Lower lobe of right lung (tissue), 2 donors: ENCODE measurements at places on chromosomes 3 and 15.
A peak's percentile ranks its signal among the peaks of the same experiment; 100 is the strongest.

DNA sequence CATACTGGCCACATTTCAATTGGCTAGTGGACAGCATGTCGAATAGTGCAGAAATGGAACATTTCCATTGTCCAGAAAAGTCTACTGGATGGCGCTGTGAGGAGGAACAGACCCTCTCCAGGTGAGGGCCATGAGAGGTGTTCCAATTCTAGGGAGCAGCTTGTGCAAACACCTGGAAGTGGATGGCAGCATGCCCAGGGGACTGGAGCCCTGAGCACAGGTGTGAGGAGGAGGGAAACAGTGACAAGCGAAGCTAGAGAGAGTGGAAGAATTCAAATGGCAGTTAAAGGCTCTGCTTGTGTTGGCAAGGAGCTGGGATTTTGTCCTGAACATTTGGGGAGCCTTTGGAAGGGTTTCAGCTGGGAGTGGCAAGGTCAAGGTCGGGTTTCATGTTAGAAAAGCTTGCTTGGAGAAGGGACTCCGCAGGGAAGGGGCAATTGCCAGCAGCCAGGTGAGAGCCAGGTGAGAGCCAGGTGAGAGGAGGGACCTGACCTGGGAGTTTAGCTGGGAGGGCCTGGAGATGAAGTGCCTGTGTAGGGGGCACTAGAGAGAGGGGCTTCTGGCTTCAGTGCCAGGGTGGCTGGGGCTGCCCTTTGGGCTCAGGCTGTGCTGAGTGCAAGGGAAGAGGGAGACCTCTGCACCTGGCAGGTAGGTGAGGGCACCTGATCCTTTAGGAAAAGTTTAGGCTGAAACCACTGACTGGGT lies 93.8 kb downstream of the LINGO1 start:
- DNase-seq, result peak; percentile 93

DNA sequence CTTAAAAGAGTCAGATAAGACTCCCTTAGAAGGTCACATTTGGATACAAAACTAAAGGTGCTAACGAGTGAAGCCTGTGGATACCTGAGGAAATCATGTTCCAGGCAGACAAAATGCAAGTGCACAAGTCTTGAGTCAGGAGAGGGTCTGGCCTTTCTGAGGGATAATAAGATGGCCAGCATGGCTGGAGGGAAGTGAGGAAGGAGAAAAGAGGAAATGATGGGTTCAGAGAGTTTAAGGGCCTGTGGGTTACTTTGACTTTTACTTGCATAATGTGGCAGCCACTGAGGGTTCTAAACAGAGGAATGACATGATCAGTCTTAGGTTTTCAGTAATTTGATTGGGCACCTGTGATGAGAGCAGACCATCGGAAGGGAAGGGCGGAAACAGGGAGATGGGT lies 3.5 kb upstream of the ROPN1B start:
- no peak for DNase-seq

- DNase-seq, result peak; percentile 74
Measured at GRCh38 chr3:126746395-126747177, 42.5 kb downstream of the CHCHD6 start.

DNA sequence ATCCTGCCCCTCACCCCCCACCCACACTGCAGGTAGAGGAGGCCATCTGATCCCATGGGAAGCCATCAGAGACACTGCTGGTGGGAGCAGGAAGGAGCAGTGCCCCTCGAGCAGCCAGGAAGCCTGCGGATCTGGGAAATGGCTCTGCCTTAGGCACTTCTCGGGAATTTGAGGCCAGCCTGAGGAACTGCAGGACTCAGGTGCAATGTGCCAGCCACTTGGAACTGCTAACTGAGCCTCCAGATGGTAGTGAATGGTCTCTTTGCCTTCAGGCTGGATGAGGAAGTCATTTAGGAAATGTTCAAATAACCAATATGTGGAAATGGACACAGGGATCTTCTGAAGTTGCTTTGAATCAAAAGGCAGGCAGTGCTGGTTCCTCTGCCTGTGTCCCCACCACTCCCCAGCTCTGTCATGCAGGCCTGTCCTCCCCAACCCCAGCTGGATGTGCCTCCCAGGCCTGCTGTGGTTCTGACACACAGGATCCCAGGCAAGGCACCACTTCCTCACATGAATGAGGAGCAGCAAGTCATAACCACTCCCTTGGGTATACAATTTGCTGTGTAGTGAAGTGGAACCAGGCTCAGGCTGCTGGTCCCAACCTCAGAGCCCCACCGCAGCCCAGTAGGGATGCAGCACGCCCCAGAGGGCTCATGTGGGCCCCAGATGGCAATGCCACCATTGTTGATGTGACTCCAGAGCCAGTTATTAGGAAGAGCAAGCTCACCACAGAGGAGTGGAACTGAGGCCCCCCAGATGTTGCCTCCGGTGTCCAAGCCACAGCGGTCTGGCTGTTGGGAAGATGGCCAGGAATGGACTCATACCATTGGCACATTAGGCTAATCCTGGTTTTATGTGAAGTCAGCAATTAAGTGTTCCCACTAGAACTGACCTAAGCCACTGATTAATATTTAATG lies 46.5 kb upstream of the LIMD1 start:
- DNase-seq, result no peak

DNA sequence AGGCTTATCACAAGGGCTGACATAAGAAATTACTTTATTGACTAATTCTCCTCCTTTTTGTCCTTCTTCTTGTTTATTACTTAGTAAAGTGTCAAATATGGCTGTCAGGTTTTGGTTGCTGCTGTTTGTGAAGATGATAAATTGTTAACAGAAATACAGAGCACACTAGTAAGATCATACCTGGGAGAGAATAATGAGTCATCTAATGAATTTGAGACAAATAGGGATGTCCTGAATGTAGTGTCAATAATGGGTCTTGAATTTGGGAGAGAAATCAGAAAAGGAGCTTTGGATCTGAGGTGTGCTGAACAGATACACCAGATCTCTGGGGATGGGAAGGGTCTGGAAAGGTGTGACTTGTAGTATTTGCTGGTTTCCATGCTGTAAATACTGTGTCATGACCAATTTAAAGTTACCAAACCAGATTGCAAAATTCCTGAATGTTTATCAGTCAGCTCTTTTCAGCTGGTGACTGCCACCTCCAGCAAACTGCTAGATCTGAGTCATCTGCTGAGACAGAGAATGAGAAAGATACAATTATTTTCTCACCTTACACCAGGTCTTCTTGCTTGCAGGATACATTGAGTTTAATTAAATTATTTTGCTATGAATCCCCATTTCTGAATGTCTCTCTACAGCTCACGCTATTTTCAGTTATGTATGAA lies 76.7 kb upstream of the SATB1 start:
- DNase-seq, result no peak

- DNase-seq, result no peak
Measured at GRCh38 chr3:61820306-61820992, 259.1 kb downstream of the PTPRG start.

DNA sequence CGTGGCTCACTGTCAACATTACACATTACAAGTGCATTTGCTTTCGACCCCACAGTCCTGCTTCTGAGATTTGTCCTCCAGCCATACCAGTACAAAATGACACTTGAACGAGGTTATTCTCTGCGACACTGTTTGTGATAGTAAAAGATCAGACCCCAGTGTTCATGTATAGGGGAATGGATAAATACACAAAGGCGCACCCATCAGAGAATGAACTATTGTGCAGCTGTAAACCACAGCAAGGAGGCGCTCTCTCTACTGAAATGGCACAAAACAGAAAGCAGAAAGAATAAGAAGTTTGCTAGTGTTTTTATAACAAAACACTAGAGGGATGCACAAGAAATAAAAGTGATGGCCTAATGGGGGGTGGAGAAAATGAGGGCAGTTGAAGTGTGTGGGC lies 4.9 kb upstream of the CHSY1 start:
- no peak for DNase-seq

GRCh38 chr3:108845709-108846293 lies 23.2 kb downstream of the TRAT1 start:
- DNase-seq, result no peak

- DNase-seq, result no peak
Measured at GRCh38 chr3:32181365-32181764, 57.1 kb upstream of the CMTM8 start.

- no peak for DNase-seq
Measured at GRCh38 chr15:47541562-47541961, 175.7 kb upstream of the SEMA6D start.

DNA sequence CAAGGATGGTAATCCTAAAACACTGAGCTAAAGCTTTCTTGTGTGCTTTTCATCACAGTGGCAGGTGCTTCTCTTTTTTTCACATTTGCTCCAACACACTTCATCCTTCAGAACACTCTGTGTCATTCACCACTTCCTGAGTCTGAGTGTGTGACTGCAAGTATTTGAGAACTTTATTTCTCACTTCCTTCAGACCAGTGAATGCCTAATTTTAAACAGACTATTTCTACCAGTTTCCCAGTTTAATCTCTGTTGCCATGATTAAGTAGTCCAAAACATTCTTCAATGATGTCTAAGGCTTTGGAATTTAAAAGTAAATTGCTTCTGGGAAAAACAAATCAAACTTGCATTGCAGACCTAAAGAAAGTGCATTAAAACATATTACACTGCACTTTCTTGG lies 541.2 kb downstream of the RBMS3 start:
- DNase-seq, result no peak

DNA sequence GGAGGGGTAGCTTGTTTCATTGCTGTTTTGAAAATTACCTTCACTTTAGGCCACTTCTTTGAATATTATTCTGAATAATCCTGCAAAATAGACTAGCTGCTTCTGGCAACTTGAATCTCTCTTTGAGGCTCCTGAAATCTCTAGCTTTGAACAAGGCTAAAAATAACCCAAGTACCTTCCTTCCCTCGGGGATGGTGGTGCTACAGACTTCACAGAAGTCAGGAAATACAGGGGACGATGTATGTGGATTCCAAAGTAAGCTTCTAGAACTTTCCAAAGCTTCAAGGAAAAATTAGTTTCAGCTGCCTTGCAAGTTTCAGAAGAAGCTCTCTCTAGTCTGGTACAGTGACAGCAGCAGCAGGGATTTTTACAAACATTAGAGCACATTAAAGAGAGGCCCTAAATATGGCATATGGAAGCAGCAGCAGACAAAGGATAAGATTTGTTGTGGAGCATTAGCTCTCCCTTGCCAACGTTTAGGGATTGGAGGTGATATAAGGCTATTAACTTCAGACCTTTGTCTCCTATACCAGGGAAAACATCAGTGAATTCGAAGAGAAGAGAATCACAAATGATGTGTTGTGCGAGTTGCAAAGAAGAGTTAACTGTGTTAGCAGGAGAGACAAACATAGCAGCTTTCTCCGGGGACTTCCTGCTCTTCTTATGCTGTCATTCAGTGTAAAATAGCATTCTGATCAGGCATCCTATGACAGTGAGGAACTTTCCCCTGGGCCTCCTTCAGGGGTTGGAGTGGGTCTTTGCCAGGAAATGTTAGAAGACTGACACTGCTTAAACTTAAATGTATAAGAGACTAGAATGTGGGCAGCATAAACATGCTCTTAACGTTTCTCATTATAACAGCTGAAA lies 783.0 kb upstream of the ARPP21 start:
- DNase-seq, result no peak

DNA sequence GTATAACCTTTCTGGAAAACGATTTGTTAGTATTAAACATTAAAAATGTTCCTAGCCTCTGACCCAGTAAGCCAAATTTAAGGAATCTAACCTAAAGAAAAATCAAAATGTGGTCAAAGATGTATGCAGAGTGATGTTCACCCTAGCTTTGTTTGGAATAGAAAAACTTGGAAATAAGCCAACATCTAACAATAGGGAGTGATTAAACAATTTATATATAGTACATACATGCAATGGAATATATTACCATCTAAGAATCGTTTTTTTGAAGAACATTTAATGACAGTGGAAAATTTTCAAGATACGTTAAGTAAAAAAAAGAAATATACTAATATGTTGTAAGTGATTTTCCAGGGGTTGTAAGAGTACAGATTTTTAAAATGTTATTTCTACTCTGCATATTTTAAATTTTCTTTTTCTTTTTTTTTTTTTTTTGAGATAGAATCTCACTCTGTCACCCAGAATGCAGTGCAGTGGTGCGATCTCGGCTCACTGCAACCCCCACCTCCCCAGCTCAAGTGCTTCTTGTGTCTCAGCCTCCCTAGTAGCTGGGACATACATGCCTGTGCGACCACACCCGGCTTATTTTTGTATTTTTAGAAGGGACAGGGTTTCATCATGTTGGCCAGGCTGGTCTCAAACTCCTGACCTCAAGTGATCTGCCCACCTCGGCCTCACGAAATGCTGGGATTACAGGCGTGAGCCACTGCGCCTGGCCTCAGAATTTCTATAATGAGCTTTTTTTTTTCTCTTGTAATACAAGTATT lies 54.9 kb downstream of the ANP32A start:
- no peak for DNase-seq

DNA sequence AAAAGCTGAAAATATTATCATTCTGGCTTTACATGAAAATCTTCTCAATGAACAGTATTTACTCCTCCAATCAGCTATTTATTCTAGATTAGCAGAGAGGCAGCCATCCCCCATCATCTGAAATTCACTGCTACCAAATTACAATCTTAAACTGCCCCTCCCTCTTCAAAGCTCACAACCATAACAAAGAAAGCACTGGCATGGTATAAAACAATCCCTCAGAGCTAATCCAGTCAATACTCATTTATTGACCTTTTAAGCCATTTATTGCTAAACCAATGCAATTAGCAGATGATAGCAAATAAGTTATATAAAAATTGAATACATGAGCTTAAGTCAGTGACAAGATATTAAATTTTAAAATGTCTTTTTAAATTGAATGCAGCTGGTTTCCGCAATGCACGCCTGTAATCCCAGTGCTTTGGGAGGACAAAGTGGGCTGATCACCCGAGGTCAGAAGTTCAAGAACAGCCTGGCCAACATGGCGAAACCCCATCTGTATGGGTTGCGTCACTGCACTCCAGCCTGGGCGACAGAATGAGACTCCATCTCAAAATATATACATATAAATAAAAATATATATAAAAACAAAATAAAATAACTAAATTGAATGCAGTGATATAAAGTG lies 12.1 kb downstream of the SLC4A7 start:
- DNase-seq, result no peak

DNA sequence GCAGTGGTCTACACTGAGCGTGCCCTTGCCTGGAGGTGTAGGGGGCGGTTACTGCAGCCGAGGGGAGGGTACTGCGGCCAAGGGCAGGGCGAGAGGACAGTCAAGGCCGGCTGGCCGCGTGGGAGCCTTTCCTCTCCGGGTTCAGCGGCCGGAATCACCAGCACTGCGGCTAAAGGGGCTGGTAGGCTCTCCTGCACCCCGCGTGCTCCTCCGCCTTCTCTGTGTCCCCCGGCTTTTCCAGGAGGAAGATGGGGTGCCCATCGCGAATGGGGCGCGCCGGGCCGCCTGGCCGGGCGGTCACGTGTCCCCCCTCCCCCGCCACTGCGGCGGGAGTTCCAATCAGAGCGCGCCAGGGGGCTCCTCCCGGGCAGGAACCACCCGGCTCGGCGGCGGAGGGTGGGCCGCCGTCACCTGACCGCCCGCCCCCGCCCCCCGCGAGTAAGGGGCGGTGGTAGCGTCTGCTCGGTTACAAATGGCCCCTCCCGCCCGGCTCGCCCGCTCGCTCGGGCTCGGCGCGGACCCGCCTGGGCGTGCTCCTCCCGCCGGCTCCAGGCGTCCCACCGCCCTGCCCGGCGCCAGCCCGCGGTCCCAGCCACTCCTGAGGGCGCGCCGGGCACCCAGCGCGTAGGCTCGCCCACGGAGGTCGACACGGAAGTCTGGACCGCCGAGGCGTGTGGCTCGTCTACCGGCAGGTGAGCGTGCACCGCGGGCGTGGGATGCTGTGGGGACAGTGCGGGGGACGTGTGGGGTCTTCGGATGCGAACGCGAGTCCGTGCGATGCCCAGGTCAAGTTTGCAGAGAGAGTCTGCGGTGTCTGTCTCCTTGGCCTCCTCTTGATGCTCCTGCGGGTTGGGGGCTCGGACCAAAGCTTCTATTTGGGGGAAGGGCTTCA lies 242.6 kb upstream of the TOPAZ1 start:
- DNase-seq, result peak; percentile 55

- DNase-seq, result no peak
Measured at GRCh38 chr3:44419116-44419922, 58.2 kb downstream of the ZNF445 start.
